Body of pancreas (tissue), 4 donors: ENCODE measurements at places on chromosomes 2 and 18. TPM values are rescaled to one million over a fixed set of nuclear protein-coding genes. Genes with fewer than 3 reads are reported as not detected.

GRCh38 chr2:88450186-88450585, 2.3 kb downstream of the FOXI3 start:
- peaks cover 9% of the 10 kb centered on the region for H3K4me1 ChIP-seq
- no peaks in the 10 kb centered on the region for H3K27me3 ChIP-seq
- DNase-seq, result no peak
- H3K4me3 ChIP-seq, result no peak overlapping the region
- no peaks in the 10 kb centered on the region for H3K36me3 ChIP-seq

- DNase-seq, result no peak
- H3K36me3 ChIP-seq, result no peaks in the 10 kb centered on the region
- no peak overlapping the region for H3K4me3 ChIP-seq
- H3K27me3 ChIP-seq, result no peaks in the 10 kb centered on the region
- peaks cover 26% of the 10 kb centered on the region for H3K4me1 ChIP-seq
Measured at GRCh38 chr2:226767056-226767813, 32.4 kb downstream of the IRS1 start.

- H3K27ac ChIP-seq, result no peak overlapping the region
- H3K4me1 ChIP-seq, result peaks cover 27% of the 10 kb centered on the region
- no peak for DNase-seq
Measured at GRCh38 chr2:237998530-237998929, 31.7 kb downstream of the UBE2F start.

DNA sequence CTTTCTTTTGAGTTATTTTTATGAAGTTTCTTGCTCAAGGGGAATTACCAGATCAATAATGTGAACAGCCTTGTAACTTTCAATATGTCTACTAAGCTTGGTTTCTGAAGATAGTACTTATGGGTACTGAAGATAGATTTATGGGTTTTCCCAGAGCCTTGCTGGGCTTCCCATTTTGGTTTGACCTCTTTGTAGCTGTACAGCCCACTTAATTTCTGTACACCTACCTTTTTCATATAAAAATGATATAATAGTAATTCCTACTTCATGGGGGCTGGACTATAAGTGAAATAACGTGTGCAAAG, 22.2 kb downstream of the IL1R2 start:
- H3K27ac ChIP-seq, result no peak overlapping the region
- no peak overlapping the region for H3K4me3 ChIP-seq
- no peaks in the 10 kb centered on the region for H3K4me1 ChIP-seq
- no peaks in the 10 kb centered on the region for H3K36me3 ChIP-seq
- H3K27me3 ChIP-seq, result no peaks in the 10 kb centered on the region

DNA sequence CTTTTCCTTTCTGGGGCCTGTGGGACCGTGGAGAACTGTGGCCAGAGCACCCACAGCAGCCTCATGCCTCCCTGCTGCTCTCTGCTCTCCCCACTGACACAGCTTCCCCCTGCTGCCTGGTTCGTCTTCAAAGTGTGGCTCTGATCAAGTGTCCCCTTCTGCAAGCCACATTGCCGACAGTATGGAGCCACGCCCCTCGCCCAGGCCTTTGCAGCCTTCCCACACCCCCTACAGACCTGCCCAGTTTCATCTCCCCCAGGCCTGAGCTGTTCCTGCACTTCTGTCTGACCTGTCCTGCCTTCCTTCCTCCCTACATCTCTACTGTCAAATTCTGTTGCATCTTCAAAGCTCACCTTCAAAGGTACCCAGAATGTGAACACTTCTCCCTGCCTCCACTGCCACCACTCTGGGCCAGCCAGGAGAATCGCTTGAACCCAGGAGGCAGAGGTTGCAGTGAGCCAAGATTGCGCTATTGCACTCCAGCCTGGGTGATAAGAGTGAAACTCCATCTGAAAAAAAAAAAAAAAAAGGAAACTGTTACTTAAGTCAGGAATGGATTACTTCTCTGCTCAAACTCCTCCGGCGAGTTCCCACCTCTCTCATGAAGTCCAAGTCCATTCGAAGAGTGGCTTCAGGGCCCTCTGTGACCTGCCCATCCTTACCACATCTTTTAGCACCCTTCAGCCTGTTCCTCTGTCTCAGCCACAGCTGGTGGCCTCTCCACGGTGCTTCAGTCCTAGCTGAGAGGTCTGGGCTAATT, 29.0 kb upstream of the CATIP start:
- no peaks in the 10 kb centered on the region for H3K36me3 ChIP-seq
- H3K4me1 ChIP-seq, result peaks cover 19% of the 10 kb centered on the region
- H3K4me3 ChIP-seq, result no peak overlapping the region
- H3K27me3 ChIP-seq, result no peaks in the 10 kb centered on the region

Gene LONRF2
- total RNA-seq, result 14.2 TPM

Gene SRD5A2
- total RNA-seq, result 0.26 TPM

Gene MZT2B
- total RNA-seq, result 106 TPM

Gene FAM117B
- 17.1 TPM for total RNA-seq

Gene IFIH1
- total RNA-seq, result 13.2 TPM

Gene C1GALT1C1L
- total RNA-seq, result 2.6 TPM

Gene ANO7
- 0.99 TPM for total RNA-seq

DNA sequence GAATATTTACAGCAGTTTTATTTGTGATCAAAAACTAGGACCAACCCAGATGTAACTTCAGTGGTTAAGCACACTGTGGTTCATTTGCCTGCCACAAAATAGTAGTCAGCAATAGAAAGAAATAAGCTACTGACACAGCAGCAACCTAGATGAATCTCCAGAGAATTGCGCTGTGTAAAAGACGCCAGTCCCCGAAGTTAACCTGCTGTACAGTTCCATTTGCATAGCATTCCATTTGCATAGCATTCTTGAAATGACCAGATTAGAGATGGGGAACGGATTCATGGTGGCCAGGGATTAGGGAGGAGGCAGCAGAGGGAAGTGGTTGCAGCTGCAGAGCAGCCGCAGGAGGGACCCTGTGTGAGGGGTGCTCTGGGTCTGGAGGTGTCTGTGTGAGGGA, 39.3 kb upstream of the NFATC1 start:
- H3K4me3 ChIP-seq, result no peak overlapping the region
- H3K36me3 ChIP-seq, result peaks cover 2% of the 10 kb centered on the region
- DNase-seq, result no peak
- no peaks in the 10 kb centered on the region for H3K4me1 ChIP-seq
- no peak overlapping the region for H3K27ac ChIP-seq
- no peaks in the 10 kb centered on the region for H3K27me3 ChIP-seq

DNA sequence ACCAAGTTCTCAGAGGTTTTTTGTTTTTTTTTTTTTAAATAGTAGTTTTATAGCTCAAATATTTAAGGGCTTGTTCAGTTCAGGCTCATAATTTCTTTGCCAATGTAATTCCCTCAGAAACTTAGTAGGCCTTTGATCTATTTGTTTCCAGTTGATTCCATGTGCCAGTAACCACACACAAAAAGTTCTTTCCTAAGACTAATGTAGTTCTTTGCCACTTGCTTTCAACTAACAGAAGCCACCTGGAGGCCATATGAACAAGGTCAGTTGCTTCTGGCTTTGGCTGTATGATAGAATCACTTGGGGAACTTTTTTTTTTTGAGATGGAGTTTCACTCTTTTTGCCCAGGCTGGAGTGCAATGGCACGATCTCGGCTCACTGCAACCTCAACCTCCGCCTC, 100.7 kb downstream of the DTNB start:
- no peak for DNase-seq
- no peaks in the 10 kb centered on the region for H3K36me3 ChIP-seq
- peaks cover 1% of the 10 kb centered on the region for H3K4me1 ChIP-seq
- H3K27me3 ChIP-seq, result no peaks in the 10 kb centered on the region

- no peak overlapping the region for H3K4me3 ChIP-seq
- peaks cover 5% of the 10 kb centered on the region for H3K4me1 ChIP-seq
- no peak for DNase-seq
- no peaks in the 10 kb centered on the region for H3K36me3 ChIP-seq
- no peak overlapping the region for H3K27ac ChIP-seq
Measured at GRCh38 chr2:126752876-126753275, 96.9 kb downstream of the GYPC start.

DNA sequence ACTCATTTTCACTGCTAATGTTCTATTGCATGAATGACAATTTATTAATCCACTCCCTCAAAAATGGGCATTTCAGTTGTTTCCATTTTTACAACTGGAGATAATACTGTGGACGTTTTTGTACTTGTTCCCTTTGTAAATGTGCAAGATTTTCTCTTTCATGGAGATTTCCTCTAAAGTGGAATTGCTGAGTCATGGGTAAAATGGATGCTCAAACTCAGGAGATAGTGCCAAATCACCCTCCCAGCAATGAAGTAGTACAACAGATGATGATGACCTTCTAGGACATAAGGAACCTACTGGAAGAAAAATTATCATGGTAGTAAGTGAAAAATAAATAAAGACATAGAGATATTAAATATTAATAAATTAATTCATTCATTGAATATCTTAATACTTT, 460.8 kb upstream of the CHST9 start:
- DNase-seq, result no peak
- no peaks in the 10 kb centered on the region for H3K27me3 ChIP-seq
- H3K4me1 ChIP-seq, result no peaks in the 10 kb centered on the region
- no peak overlapping the region for H3K4me3 ChIP-seq
- no peak overlapping the region for H3K27ac ChIP-seq

DNA sequence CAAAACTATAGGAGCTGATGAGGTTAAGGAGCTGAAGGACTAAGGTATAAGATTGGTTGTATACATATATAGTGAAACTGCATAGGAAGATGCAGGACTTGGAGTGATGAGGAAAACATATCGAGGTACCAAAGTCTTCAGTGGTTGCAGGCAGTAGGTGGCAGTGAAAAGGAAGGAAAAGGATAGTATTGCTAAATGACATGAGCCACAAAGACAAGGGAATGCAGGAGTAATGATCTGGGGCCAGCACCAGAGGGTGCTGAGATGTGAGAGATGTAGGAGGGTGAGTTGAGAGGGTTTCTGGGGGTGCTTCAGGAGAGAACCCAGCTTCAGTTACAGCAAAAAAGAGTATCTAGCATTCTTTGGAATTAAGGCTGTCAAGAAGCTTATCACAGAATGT, 172.2 kb upstream of the MYO3B start:
- no peak overlapping the region for H3K27ac ChIP-seq
- H3K4me3 ChIP-seq, result no peak overlapping the region
- no peak for DNase-seq
- H3K36me3 ChIP-seq, result no peaks in the 10 kb centered on the region
- no peaks in the 10 kb centered on the region for H3K4me1 ChIP-seq

DNA sequence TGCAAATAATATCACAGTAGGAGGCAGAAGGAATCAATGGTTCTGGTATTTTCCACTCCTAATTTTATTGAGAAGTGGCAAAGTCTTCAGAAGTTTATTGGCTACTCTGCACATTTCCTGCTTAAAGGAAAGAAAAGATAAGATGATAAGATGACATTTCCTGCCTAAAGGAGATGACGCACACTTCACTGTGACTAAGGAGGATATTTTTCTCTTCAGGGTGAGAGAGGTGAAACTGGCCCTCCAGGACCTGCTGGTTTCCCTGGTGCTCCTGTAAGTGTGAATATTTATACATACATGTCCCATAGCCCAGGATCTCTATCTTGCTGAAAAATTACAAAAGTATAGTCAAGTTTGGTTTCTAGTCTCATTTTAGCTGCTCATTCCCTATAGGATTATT, 27.9 kb downstream of the COL3A1 start:
- no peak overlapping the region for H3K27ac ChIP-seq
- no peak for DNase-seq
- no peaks in the 10 kb centered on the region for H3K4me1 ChIP-seq
- H3K27me3 ChIP-seq, result no peaks in the 10 kb centered on the region

DNA sequence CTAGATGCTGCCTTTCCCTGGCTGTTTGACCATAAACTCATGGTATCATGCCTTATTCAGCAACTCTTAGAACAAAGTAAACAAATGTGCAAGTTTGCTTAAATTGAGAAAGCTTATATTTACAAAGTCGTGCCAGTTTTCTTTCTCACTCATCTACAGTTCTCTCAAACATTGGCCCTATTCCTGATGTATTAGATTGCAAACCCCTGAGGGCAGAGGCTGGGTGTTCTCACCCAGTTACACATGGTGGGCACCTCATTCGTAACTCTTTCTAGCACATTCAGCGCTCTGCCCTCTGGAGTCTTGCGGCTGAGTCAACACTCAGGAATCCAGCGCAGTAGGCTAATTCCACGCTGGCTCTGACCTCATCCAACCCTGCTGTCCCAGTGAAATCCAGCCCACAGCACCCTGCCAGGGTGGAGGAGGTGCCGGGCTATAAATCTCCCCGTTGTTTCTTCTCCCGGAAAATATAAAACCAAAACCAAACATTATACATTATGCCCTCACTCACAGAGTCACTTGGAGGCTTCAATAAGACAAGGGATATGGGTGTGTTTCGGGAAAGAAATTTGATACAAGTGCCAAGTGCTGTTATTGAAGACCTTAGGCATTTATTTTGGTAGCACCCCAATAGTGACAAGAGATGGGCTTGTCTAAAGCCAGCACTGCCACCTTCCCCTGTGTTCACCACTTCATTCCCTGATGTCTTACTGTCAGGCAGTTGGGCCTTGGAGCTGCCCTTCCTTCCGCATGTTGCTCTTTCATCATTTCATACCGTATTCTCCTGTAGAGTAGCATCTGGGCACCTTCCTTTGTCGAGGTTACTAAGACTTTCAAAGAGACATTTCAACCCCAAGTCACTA, 287.4 kb downstream of the PRKCE start:
- peak; percentile 84 for DNase-seq
- no peaks in the 10 kb centered on the region for H3K27me3 ChIP-seq
- H3K27ac ChIP-seq, result peak overlapping the region; percentile 56
- peaks cover 31% of the 10 kb centered on the region for H3K4me1 ChIP-seq
- H3K36me3 ChIP-seq, result no peaks in the 10 kb centered on the region

DNA sequence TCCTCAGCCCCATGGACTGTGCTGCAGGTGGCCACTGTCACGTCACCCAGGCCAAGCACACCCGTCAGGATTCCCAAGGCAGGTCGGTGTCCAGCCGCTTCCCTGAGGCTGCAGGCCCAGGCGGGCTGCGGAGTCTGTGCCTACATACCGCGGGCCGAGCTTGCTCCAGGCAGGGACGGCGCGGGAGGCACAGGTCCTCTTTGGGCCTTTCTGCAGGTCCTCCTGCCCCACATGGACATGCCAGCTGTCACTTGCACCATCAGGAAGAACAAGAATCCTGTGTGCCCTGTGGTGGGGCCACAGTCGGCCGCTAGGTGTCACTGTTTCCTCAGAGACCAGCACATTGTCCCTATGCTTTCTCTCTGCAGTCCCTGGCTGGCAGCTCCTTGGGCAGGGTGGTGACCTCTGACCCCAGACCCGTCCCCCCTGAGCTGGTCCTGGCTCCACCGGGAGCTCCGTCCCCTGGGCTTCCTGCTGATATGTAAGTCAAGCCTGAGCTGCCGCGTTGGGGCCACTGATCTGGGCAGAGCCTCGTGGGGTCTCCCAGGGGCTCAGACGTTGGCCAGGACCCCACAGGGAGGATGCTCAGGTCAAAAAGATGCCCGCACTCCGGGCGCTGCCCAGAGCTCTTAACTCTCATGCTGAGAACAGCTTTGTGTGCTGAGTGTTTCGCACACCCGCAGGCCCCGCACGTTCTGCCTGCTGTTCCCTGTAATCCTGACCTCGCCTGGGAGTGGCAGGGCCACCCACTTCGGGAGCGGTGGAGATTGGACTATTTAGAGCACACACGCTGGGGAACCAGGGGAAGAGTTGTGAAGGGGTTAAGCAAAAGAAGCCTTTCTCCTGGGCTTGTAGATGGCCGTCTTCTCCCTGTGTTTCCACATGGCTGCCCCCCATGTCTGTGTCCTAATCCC, 17.3 kb upstream of the AGXT start:
- peak; percentile 94 for DNase-seq
- H3K4me3 ChIP-seq, result no peak overlapping the region
- no peaks in the 10 kb centered on the region for H3K36me3 ChIP-seq
- no peak overlapping the region for H3K27ac ChIP-seq
- no peaks in the 10 kb centered on the region for H3K27me3 ChIP-seq

GRCh38 chr18:48402953-48403352, 6.2 kb downstream of the ZBTB7C start:
- H3K27me3 ChIP-seq, result peaks cover 11% of the 10 kb centered on the region
- no peaks in the 10 kb centered on the region for H3K36me3 ChIP-seq
- H3K27ac ChIP-seq, result no peak overlapping the region
- DNase-seq, result no peak
- peaks cover 3% of the 10 kb centered on the region for H3K4me1 ChIP-seq

Gene SGPP2
- 4.9 TPM for total RNA-seq
